Trophoblast cell (in vitro differentiated cells and primary cell): ENCODE measurements at places on chromosomes 1 and 21.

DNA sequence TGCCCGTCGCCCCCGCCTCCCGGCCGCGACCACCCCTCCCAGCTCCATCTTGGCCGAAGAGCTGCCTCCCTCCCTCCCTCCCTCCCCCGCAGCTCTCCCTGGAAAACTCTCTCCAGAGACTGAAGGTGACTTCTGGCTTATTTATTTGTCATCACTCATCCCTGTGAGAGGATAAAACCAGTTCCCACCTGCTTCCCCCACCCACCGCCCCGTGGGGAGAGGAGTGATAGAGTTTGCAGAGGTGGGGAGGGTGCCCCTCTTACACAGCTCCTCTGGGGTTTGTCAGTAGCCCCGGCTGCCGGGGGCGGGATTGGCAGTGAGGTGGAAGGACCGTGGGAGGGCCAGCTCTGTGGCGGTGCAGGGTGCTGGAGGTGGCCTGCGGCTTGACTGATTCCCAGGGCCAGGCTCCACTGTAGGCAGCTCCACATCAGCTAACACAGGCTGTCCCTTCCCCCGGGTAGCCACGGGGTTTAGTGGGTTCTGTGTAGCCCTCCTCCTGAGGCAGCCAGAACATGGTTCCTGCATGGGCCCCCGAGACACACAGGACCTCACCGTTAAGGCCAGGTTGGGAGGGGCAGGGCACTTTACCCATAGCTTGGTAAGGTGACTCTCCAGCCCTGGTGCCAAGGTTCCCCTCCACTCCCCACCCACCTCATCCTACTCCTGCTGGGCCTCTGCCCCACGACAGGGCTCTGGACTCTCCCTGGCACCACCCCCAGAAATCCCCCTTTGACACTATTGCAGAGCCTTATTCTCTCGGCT is 62.2 kb downstream of the ELK4 start:
- DNase-seq = no peak

DNA sequence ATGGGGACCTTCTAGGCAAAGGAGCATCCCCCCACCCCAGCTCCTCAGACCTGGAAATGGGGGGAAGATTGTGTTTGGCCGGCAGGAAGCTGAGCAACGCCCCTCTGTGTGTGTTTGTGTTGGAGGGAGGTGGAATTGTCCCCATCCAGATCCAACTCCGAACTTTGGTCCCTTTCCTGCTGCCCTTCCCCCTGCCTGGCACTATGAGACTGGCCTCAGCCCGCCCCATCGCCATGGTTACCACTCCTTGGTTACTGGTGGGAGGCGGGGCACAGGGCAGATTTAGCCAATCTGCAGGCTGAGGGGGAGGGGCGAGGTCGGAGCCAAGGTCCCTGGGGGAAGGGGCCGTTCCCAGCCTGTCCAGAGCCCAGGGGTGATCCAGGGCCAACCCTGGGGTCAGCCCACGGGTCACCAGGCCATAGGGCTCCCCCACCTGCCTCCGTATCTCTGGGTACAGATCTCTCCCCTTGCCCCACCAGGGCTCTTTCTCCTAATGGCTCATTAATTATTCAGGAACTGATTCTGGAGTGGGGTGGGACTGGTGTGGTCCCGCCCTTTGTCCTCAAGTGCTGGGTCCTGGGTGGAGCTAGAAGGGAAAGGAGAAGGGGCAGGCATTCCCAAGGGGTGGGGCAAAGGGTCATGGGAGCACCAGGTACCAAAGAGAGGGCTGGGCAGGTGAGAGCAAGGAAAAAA is 15.2 kb downstream of the PTPRF start:
- DNase-seq = peak; percentile 84

DNA sequence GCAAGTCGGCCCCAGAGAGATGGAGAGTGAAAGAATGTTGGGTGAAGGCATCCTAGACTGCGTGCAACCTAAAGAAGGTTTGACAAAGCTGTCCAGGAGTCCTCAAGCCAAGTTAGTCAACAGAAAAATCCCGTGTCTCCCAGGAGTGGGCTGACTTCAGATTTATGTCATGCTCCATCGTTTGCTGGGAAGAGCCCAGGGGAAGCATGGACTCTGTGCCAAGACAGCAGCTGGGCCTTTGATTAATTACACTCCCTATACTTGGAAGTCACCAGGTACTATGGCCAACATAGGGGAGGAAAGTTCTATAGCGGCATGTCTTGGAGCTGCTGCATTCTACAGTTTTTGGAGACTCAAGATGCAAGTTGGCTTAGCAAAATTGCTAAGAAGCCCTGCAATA is 247.4 kb downstream of the KAZN start:
- no peak for DNase-seq

DNA sequence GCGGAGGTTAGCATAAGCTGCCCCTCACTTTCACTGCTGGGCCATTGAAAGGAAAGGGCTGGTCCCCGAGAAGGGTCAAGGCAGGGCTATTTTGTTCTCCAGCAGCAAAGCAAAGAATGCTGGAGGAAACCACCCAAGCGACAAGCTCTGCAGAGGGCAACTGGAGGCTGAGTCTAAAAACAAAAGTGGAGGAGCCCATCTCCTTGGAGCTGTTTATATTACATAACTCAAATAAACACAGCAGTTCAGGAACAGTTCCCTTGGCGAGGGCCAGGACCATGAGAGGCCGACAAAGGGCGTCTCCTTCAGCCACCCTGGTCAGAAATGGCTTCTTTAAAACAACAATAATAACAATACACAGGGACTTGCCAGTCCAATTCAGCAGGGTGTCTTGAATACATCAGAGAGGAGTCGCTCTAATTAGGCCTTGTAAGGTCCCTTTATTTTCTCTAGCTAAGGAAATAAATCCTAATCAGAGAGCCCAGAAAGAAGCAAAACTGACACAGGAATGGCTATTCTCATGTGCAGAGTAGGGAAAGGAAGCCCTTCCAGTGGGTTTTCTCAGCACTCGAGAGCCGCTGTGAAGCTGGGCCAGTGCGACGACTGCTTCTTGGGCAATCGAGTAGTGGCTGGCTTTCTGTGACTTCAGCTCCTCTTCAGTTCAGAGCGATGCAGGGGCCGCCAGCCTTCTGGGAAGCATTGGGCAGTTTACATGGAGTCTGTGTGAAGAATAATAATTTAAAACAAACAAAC is 57.0 kb upstream of the TARBP1 start:
- DNase-seq = no peak

GRCh38 chr1:33626801-33627200 is 154.4 kb downstream of the ZSCAN20 start:
- no peak for DNase-seq

DNA sequence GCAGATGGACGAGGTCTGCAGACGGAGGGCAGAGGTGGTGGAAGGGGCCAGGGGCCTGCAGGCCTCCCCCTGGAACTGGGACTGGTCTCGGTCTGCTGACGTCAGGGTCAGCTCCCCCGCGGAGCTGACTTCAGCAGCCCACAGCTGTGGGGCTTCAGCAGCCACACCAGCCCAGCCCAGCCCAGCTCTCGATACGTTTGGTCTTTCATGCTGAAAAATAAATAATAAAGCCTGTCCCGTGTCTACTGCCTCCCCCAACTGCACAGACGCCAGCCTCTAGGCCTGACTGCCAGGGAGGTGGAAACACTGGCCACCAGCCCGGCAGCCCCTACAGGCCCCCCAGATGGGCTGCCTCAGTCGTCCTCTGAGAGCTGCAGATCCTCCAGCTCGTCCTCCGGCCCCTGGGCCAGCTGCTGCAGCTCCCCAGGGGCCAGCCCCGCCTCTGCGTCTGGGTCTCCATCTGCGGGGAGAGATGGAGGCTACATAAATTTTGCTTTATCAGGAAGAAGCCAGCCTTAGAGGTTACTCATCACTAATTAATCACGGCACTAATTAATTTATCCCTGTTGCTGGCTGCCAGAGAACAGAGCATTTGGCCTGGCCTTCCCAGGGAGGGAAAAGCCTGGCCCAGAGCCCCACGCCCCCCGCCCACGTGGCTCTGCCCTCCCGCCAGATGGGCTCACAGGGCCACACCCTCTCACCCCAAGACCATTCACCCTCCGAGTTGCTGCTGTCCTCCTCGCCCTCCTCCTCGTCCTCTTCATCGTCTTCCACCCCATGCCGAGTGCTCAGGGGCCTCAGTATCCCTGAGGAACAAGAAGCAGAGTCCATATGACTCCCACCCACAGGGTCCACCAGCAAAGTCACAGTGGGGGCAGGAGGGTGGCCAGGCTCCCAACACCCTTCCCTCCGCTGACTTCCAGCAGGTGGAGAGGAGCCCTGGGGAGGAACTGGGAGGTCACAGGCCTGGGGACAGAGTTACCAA is 14.4 kb downstream of the NOC2L start:
- DNase-seq = no peak

DNA sequence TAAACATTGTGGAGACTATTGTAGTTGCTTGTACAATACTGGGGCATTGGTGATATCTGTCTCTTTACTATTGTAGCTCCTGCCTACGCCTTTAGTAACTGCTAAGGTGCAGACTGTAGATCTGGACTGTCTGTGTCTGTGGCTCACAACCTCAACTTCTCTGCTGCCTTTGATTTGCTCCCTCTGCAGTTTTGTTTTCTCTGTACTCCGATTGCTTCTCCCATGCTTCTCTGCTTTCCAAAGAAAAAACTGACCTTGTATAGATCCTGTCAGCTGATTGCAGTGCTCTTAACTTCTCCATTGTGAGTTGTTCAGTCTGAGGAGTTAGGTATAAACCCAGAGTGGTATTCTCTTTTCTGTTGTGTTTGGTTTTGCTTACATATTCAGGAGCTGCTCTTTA is 15.3 kb downstream of the MAGI3 start:
- no peak for DNase-seq

GRCh38 chr1:200737647-200738291 is 924 bp upstream of the CAMSAP2 start:
- DNase-seq = no peak

- DNase-seq = no peak
Measured at GRCh38 chr1:201457508-201457960, 11.5 kb downstream of the PHLDA3 start.

GRCh38 chr1:110610084-110610483 is 3.9 kb upstream of the KCNA2 start:
- no peak for DNase-seq

- DNase-seq = no peak
Measured at GRCh38 chr1:186149591-186149990, 225.5 kb downstream of the TPR start.

DNA sequence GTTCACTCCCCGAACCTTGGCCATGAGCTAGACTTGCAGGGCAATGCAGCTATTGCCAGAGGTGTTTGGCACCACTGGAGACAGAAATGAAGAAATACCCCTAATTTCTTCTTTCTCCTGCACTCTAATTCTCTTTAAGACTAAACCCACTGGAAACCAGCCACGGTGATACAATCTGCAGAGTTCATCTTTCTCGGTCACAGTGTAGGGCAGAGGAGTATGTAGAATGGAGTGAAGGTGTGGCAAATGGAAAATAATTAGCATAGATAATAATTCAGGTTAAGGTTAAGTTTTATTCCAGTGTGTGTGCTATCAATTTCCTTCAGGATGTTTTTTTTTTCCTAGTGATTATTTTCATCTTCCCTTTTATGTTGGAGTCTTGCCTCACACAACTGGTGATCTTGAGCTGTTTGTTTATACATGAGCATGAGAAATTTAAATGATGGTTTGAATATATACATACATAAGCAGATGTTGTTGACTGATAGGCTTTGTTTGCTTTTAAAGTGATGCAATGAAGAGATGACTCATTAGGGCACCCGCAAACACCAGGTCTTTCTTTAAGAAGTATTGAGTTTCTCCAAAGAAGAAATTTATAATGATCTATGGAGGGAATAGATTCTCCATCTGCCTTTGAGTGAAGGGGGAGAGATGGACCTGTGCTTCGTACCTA is 81.9 kb downstream of the SPATA17 start:
- no peak for DNase-seq

GRCh38 chr1:241639623-241640148 is 483 bp downstream of the CHML start:
- peak; percentile 45 for DNase-seq

GRCh38 chr21:45464309-45464708 is 59.3 kb downstream of the COL18A1 start:
- no peak for DNase-seq

GRCh38 chr21:42548687-42549406 is 35.2 kb downstream of the SLC37A1 start:
- DNase-seq = no peak

DNA sequence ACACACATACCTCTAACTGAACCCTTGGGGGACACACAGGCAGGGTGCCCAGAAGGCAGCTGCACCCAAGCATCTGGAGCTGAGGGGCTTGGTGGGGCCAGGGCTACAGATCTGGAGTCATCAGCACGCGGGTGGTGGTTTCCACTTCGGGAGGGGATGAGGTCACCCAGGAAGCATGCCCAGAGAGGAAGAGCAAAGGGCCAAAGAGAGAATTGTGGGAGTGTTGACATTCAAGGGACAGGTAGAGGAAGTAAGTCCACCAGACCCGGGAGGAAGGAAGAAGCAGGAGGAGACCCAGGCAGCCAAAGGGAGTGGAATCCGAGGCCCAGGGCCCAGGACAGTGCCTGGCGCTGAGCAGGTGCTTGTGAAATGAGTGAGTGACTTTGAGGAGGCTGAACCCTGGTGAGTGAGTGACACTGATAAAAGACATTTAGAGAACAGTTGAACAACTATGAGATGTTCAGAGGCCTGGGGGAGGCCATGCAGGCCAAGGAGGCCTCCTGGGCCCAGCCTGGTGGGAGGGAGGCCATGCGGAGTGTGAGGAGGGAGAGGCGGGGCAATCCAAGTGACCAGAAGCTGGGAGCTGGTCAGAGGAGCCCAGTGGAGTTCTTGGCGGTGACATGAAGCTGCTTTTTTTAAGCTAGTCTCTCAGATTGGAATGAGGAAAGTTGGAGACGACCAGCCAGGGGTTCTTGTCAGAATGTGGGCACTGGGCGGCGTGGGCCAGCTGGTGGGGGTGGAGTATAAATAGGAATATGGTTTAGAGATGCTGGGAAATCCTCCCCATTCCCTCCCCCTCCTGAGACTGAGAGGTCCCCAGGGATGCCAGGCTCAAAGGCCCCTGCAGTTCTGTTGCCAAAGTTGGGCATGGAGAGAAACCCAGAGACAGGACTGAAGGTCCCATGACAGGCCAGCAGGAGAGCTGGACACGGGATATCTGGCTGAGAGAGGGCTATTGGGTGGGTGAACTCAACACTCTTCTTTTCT is 7.9 kb downstream of the CDK18 start:
- DNase-seq = no peak

DNA sequence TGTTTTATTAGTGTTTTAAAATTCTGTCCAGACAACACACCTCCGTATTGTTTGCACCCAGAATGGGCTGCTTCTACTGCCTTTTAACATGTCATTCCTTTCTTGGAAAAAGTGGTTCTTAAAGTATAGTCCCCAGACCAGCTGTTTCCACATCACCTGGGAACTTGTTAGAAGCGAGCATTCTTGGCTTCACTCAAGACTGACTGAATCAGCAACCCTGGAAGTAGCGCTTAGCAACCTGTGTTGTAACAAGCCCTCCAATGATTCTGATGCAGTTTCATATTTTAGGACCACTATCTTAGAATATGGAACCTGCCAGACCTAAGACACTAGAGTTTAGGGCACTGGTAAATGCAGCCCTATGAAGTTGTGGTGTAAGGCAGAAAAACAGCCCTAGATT is 6.0 kb upstream of the PPIE start:
- DNase-seq = no peak
